ENCODE measurements at places on chromosomes 4 and X. TPM values are rescaled to one million over a fixed set of nuclear protein-coding genes. Genes with fewer than 3 reads are reported as not detected.

DNA sequence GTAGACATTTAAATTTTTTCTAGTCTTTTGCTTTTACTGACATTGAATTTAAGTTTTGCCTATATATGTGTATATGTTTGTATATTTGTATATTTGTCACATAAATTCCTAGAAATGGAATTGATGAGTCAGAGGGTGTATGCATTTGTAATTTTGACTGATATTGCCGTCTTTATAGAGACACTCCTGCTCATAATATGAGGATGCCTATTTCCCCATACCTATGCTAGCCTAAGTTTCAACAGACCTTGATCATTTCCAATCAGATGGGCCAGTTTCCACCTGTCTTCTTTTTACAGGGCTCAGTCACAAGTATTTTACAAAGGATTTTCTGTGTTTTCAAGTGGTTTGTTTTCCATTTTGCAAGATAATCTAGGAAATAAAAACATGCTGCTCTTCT lies 10.8 kb downstream of the PDLIM5 start:
- peaks cover 87% of the 10 kb centered on the region for H3K4me1 ChIP-seq
- H3K27me3 ChIP-seq = no peaks in the 10 kb centered on the region
- no peaks in the 10 kb centered on the region for H3K36me3 ChIP-seq
- H3K27ac ChIP-seq = peak overlapping the region; percentile 99
- no peak for DNase-seq
- H3K4me3 ChIP-seq = no peak overlapping the region

- no peak overlapping the region for H3K4me3 ChIP-seq
- no peak for DNase-seq
These were observed 703.1 kb downstream of the CENPC start for GRCh38 chr4:66842026-66842723.

GRCh38 chr4:15562114-15562513 lies 92.4 kb downstream of the CC2D2A start:
- H3K27ac ChIP-seq = no peak overlapping the region
- H3K27me3 ChIP-seq = no peaks in the 10 kb centered on the region
- H3K36me3 ChIP-seq = no peaks in the 10 kb centered on the region
- no peak overlapping the region for H3K4me3 ChIP-seq
- no peaks in the 10 kb centered on the region for H3K4me1 ChIP-seq

GRCh38 chrX:127888767-127889166 lies 163.4 kb downstream of the ACTRT1 start:
- no peaks in the 10 kb centered on the region for H3K36me3 ChIP-seq
- no peak overlapping the region for H3K27ac ChIP-seq
- no peak overlapping the region for H3K4me3 ChIP-seq
- H3K27me3 ChIP-seq = no peaks in the 10 kb centered on the region
- no peaks in the 10 kb centered on the region for H3K4me1 ChIP-seq

DNA sequence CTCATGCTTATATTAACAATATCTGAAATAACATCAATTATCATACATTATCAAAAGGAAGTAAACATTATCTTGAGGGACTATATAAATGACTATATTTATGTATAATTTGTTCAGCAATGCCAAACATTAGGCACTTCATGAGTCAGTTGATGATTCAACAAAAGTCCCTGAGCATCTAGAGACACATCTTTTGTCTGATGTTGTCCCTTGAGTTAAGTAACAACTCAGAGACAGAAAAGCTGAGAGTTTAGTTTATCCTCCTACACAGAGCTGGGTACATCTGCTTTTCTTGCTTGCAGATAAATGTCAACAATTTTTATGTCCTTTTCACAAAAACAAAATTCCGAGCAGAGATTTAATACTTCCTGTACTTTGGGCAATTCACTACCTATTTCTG lies 311.1 kb downstream of the INPP4B start:
- H3K27me3 ChIP-seq = no peaks in the 10 kb centered on the region
- H3K36me3 ChIP-seq = no peaks in the 10 kb centered on the region
- no peak overlapping the region for H3K4me3 ChIP-seq
- DNase-seq = no peak
- H3K27ac ChIP-seq = no peak overlapping the region
- H3K4me1 ChIP-seq = no peaks in the 10 kb centered on the region

- H3K36me3 ChIP-seq = no peaks in the 10 kb centered on the region
- H3K27me3 ChIP-seq = no peaks in the 10 kb centered on the region
- no peak for DNase-seq
- H3K4me3 ChIP-seq = no peak overlapping the region
These were observed 149.3 kb downstream of the AMMECR1 start for GRCh38 chrX:110168585-110168984.

- H3K4me1 ChIP-seq = no peaks in the 10 kb centered on the region
- H3K27ac ChIP-seq = no peak overlapping the region
- H3K27me3 ChIP-seq = no peaks in the 10 kb centered on the region
- H3K36me3 ChIP-seq = no peaks in the 10 kb centered on the region
- DNase-seq = no peak
These were observed 896.6 kb upstream of the INTU start for GRCh38 chr4:126736133-126736518.

GRCh38 chr4:67933038-67933437 lies 30.3 kb downstream of the TMPRSS11A start:
- no peak overlapping the region for H3K27ac ChIP-seq
- no peak for DNase-seq
- no peak overlapping the region for H3K4me3 ChIP-seq
- H3K36me3 ChIP-seq = no peaks in the 10 kb centered on the region
- H3K27me3 ChIP-seq = no peaks in the 10 kb centered on the region
- no peaks in the 10 kb centered on the region for H3K4me1 ChIP-seq

DNA sequence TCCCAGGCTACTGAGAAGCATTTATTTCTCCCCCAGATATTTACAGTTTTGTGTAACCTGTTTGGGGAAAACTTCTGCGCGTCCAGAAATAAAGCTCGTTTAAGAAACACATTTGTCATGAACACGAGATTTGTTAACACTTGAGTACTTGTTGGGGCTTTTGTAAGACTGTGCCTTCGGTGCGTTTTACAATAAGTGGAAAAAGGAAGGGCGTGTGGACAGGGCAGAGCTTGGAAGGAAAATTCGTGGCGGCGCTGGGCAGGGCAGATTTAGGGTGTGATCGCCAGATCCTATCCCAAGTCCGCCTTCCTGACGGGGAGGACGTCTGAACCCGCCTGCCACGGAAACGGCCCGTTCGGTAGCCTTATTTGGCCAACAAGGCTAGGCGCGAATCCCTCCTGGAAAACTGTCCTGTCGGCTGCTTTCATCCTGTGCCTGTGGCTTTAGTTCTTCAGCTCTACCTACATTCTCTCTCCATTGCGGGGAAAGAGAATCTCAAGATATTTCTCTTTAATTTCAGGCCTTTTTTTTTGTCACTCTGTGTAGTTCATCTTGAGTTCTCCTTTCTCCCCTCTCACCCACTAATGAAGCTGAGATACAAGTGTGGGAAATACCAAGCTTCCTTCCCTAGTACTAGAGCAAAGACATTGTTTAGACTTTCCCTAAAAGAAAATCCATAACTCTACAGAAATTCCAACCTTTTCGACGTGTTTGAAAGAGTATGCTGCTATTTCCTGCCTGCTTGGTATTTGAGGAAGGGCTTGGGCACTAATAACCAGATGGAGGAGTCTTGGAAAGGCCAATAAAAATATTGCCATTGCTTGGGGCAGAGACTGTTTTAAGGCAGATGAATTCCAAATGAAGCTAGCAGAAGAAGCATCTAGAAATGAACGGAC lies 982 bp downstream of the PDLIM5 start:
- peak overlapping the region; percentile 91 for H3K4me3 ChIP-seq
- H3K36me3 ChIP-seq = no peaks in the 10 kb centered on the region
- peaks cover 27% of the 10 kb centered on the region for H3K4me1 ChIP-seq
- DNase-seq = peak; percentile 93
- H3K27ac ChIP-seq = peak overlapping the region; percentile 99

The HTR2C gene
- not detected for total RNA-seq

Data from gastrocnemius medialis (tissue), 4 donors.